Tibial nerve (tissue), 4 donors: ENCODE measurements at places on chromosomes 6 and 20. TPM values are rescaled to one million over a fixed set of nuclear protein-coding genes. Genes with fewer than 3 reads are reported as not detected.

DNA sequence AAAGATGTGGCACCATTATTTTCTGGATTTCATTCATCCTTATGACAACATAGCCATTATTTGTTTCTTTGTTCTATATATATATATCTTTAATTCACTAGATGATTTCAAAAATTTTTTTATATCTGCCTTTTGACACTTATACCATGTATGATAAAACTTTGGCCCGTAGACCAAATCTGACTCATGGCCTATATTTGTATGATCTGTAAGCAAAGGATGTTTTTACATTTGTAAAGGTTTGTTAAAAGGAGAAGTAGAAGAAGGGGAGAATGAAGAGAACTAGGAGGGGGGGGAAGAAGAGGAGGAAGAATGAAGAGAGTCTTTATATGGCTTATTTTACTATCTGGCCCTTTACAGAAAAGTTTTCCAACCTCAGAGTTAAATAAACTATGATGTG lies 279.7 kb downstream of the LAMA2 start:
- DNase-seq = no peak

- DNase-seq = no peak
Observed at GRCh38 chr6:34063651-34064050, 82.2 kb downstream of the GRM4 start.

DNA sequence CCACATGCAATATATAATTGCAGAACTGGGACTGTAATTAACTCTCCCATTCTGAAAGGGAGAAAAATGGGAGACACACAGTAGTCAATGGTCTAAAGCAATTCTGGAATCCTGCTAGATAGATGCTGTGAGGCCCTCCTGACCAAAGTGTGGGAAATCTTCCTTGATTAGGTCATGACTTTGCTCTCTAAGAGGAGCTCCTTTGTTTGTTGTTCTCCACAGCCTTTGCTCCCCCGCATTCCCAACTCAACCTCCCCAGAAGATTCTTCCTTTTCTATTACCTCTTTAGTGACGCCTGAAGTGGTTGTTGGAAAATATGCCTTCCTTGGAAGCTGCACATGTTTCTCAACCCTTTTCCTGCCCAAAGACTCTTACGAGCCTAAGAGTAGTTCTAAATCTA lies 28.8 kb upstream of the LIN28B start:
- DNase-seq = no peak

DNA sequence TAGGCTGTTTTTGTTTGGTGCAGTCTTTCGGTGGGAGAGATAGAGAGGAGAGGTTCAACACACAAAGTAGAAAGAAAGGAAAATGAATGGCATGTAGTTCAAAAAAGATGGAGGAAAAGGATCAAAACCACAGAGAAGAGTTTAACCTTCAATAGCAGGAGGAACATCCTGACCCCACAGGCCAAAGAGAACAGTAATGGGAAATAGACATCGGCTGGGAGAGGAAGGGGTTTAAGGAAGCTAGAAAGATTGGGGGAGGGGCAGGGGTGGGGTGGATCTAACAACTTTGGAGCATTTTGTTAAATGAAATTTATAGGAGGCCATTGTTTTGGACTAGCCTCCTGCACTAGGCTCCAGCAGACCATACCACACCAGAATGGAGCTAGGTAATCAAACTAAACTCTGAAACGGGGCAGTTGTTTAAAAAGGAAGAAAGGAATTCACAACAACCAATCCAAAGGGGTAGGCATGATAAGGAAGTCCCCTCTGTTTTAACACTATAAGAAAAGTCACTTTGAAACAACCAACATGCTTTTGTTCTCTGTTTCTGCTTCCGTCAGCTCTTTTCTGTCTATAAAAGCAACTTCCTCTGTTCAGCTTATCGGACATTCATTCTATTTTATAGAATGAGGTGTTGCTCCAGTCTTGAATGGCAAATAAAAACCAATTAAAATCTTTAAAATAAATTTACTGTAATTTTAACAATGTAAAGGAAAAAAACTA lies 82.6 kb downstream of the EPB41L2 start:
- DNase-seq = no peak

GRCh38 chr6:80466981-80467380 lies 360.5 kb downstream of the BCKDHB start:
- no peak for DNase-seq

- DNase-seq = peak; percentile 52
Observed at GRCh38 chr6:73923905-73924485, 228.0 kb downstream of the CD109 start.

Gene PTCRA
- total RNA-seq = not detected

Gene RAD21L1
- total RNA-seq = not detected

Gene LINC00237
- total RNA-seq = not detected

GRCh38 chr6:154247119-154247861 lies 109.3 kb downstream of the IPCEF1 start:
- DNase-seq = no peak

GRCh38 chr6:25640446-25640845 lies 11.6 kb upstream of the SCGN start:
- no peak for DNase-seq

GRCh38 chr6:142878407-142878806 lies 66.6 kb downstream of the HIVEP2 start:
- DNase-seq = no peak

DNA sequence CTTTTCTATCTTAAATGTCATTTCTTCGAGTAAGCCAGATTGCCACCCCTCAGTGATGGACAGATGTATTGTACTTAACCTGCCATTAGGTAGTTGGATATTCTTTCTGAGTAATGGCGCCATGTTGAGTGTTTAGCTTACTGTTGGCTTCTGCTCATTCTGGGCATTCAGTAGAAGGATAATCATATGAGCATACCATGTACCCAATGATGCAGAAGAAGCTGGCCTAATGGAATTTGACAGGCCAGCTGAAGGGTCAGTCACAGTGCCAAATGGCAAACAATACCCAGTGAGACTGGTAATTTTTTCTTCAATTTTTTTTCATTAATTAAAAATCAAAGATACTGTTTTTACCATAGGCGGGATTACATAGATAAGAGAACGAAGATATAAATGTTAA lies 1010.8 kb upstream of the EYS start:
- DNase-seq = no peak

DNA sequence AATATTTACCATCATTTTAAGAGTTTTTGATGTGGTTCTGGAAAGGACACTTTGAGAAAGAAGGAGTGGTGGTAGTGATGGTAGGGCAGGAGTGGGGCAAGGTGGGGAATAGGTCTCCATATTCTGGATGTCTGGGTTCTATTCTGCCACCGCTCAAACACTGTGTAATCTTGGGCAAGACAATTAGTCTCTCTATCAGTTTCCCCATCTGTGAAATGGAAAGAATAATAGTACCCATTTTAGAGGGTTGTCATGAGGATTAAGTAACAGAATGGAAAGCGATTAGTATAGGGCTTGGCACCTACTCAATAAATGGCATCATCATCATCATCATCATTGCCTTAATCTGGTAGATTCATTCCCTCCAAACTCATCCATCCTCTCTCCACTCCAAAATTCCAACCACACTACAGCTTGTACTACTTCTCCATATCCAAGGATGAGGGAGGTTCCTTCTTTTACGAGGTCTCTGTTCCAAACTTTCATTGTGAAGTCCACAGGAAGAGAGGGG lies 982 bp upstream of the GGT7 start:
- no peak for DNase-seq

DNA sequence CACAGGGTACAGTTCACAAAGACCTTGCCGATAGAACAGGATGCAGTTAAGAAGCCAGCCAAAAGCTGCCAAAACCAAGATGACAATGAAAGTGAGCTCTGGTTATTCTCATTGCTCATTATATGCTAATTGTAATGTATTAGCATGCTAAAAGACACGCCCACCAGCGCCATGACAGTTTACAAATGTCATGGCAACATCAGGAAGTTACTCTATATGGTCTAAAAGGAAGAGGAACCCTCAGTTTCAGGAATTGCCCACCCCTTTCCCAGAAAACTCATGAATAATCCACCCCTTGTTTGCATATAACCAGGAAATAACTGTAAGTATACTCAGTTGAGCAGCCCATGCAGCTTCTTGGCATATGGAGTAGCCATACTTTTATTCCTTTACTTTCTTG lies 748.7 kb downstream of the QKI start:
- DNase-seq = no peak

GRCh38 chr6:142324111-142324510 lies 22.3 kb downstream of the ADGRG6 start:
- no peak for DNase-seq

GRCh38 chr20:58406422-58407001 lies 17.5 kb downstream of the VAPB start:
- no peak for DNase-seq

- DNase-seq = peak; percentile 47
Observed at GRCh38 chr20:34538671-34539123, 19.8 kb upstream of the MAP1LC3A start.

GRCh38 chr6:54320871-54321270 lies 12.6 kb downstream of the TINAG start:
- no peak for DNase-seq

Gene SYNCRIP
- 54.0 TPM for total RNA-seq

DNA sequence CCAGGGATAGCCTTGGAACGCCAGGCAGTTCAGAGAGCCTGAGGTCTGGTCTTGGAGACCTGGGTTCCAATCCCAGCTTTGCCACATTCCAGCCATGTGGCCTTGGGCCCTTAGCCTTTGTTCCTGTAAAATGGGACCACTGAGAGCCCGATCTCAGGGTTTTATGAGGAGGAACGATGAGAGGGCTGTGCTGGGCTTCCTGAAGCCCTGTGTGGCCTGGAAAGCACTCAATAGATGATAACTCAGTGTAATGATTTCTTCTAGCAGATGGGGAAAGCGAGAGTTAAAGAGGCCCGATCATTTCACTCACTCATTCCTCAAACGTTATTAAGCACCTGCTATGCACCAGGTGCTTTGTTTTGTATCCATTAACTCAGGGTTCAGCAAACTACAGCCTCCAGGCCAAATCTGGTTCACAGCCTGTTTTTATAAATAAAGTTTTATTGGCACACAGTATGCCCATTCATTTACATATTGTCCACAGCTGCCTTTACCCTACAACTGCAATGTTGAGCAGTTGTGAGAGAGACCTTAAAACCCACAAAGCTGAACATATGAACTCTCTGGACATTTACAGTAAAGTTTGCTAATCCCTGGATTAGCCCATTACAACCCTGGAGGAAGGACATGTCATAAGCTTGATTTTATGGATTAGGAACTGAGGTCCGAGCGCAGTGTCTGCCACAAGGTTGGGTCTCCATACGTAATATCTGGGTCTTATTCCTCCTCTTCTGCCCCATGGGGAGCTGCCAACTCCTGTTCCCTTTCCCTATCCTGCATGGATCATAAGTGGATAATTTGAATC lies 90.4 kb downstream of the CEBPB start:
- DNase-seq = no peak

Gene MLIP
- total RNA-seq = 383 TPM

DNA sequence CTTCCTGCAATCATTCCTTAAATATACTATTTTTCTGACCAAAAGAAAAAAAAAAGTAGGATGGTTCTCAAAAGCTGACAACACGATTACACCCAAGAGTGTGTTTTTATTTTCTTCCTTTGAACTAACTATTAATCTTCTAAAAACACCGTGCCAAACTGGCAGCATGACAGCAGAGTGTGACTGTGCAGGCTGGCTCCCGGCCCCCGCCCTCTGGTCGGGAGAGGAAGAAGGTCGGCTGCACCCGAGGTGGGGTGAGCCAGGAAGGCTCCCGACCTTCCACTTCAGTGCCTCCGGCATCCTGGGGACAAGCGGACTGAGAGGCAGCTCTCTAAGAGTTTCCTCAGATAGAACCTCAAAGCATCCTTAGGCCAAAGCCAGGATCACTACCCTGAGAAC lies 29.2 kb downstream of the SLC22A23 start:
- peak; percentile 41 for DNase-seq

GRCh38 chr6:99739526-99739925 lies 132.9 kb downstream of the PRDM13 start:
- DNase-seq = no peak

DNA sequence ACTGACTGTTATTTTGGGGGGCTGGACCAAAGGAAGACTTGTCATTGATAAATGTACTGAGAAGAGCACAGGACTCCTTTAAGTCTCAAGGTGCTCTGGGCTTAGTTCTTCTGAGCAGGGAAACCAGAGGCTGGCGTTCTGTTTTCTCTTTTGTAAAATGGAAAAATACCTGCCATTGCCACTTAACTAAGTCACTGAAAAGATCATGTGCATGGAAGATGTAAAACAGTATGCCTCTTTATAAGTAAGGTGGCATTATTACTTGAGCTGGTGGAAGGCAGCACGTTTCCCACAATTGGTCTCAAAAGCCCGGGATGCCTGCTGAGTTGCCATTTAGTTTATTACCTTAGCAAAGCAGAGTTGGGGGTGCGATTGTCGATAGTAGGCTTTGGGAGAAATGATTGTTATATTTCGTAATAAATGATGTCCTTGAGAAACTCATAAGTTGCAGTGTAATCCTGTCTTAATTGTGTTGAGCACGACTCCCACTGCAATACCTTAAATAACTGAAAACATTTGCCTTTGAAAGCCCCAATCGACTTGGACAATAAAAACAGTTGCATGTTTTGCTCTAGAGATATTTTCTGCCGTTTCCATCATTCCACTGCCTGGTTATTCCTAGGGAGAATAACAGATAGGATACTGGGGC lies 3.6 kb downstream of the JARID2 start:
- DNase-seq = no peak

GRCh38 chr6:8336406-8337057 lies 98.8 kb downstream of the SLC35B3 start:
- DNase-seq = no peak

GRCh38 chr6:89385156-89385667 lies 26.9 kb downstream of the RRAGD start:
- DNase-seq = no peak

DNA sequence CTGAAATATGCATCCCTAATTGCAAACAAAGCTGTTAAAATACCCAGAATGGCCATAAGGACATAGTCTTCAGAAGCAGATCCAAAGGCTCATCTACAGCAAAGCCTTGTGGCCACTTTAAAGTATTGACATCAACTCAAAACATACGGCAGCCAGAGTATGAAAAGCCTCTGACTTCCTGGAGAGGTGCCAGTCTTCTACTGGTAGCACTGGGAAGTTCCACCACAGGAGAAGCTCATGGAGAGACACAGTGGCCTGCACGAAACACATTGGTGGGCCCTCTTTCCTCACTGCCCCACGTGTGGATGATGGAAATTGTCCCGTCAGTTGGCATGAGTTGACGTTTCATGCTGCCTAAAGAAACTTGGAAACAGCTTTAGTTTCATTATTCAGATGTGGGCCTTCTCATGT lies 202.6 kb upstream of the HEY2 start:
- DNase-seq = no peak

DNA sequence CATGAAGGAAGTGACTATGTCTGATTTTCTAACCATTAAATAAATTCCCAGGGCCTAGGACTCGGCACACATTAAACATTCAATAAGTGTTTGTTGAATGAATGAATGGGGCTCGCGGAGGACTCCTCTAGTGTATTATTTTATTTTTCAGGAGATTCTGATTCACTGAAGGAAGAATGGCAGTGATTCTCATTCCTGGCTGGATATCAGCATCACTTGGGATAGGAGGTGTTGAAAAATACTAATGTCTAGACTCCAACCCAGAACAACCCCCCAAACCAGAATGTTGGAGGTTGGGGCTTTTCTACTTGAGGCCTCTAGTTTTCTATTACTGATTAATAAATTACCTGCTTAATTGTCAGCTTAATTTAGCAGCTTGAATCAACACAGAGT lies 195.4 kb downstream of the BTBD3 start:
- DNase-seq = no peak

GRCh38 chr6:135167617-135168016 lies 13.5 kb upstream of the MYB start:
- DNase-seq = no peak
